ENCODE measurements at places on chromosomes 1 and 21.

GRCh38 chr1:50661626-50662025, 238.4 kb upstream of the DMRTA2 start:
- no peak for DNase-seq

DNA sequence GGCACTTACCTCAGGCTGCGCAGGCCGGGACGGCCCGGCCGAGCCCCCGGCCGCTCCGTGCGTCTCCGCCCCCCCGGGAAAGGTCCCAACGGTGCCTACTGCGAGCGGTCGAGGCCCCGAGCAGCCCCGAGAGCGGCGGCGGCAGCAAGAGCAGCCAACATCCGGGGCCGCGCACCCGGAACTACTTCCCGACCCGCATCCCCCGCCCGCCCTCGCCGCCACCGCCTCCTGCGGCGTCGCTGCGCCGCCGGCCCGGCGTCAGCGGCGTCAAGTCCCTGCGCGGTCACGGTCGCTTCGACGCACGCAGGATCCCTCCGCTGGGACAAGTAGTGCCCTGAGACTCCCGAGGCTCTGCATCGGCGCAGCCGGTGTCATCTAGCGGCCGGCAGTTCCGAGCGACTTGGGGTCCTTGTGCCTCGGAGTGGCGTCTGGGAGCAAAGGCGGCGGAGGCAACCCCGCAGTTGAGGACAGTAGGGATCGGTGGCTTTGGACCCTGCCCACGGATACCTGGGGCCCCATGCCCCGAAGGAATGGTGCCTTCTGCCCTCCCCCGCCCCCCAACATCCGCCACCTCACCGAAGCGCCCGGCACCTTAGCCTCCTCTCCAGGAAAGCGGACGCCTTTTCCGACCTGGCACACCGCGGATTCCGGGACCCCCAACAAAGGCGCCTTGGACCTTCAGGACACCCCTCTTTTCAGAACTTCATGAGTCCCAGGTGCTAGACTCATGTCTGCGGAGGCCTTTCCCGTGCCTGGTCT, at the start of gene FOXJ3:
TSS of gene FOXJ3 (minus strand) at position 186 of the 759 bp plus-strand sequence. CDS start 24,142 bp downstream, outside the sequence.
- peak; percentile 85 for DNase-seq

- DNase-seq, result no peak
These were observed 471.1 kb upstream of the VAMP3 start for GRCh38 chr1:7299994-7300393.

- DNase-seq, result no peak
These were observed 727.8 kb upstream of the ADAMTS5 start for GRCh38 chr21:27694667-27695066.

GRCh38 chr1:62493656-62494055, 56.8 kb downstream of the USP1 start:
- no peak for DNase-seq

DNA sequence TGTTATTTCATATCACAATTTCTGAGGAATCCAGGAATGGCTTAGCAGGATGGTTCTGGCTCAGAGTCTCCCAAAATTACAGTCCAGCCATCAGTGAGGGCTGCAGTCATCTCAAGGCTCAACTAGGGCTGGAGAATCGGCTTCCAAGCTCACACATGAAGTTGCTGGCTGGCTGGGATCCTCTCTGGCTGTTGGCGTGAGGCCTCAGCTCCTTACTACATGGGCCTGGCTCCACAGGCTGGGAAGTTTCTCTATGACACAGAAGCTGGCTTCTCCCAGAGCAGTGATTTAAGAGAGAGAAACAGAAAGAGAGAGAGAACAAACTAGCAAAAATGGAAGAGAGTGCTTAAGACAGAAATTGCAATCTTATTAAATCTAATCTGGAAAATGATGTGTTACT, 38.8 kb upstream of the RGS8 start:
- DNase-seq, result no peak

GRCh38 chr1:8382608-8383505, 64.9 kb downstream of the SLC45A1 start:
- DNase-seq, result no peak

- no peak for DNase-seq
These were observed 89.5 kb upstream of the ARTN start for GRCh38 chr1:43844114-43844513.

- no peak for DNase-seq
These were observed 44.3 kb upstream of the NBL1 start for GRCh38 chr1:19599810-19600209.

GRCh38 chr1:96466842-96467241, 254.7 kb upstream of the PTBP2 start:
- no peak for DNase-seq

DNA sequence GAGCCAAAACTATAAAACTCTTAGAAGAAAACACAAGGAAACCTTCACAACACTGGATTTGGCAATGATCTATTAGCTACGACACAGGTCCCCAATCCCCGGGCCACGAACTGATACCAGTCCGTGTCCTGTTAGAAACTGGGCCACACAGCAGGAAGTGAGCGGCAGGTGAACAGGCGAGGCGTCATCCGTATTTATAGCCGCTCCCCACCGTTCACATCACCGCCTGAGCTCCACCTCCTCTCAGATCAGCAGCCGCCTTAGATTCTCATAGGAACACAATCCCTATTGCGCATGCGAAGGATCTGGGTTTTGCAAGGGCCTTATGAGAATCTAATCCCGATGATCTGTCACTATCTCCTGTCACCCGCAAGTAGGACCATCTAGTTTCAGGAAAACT, 11.9 kb downstream of the TFB2M start:
- DNase-seq, result no peak

DNA sequence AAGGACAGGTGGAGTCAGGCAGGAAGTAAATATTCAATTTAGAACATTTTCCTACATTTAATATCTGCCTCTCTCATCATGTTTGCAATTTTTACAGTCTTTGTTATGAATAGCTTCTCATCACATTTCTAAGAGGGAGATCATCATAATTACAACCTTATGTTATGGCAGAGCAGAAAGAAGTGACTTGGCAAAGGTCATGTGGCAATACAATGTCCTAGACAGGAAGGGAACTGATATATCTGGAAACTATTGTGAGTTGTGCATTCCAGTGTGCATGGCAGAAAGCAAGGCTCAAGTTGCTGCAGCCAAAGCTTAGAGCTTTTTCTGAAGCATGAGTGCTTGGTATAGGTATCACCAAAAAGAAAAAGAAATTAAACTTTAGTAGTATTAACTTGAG, 43.8 kb upstream of the PRRX1 start:
- no peak for DNase-seq

DNA sequence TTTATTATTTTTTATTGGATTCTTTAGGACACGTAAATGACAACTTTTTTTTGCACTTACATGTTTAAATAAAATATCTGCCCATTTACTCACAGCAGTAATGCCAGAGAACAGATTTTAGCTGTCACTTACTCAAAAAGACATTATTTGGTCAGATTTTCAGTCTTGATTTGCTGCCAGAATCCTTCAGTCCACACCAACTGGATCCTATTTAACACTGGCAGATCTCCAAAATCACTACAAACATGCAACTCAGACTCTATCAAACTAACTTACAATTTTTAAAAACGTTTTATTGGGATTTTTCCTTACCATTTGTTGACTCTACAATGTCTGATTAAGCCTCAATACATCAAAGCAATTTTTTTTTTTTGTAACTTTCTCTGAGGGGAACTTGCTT, 11.1 kb downstream of the ATP6V1G3 start:
- DNase-seq, result no peak

GRCh38 chr1:232012773-232013386, 386.3 kb downstream of the DISC1 start:
- no peak for DNase-seq

GRCh38 chr1:182829285-182829932, 9.7 kb upstream of the DHX9 start:
- DNase-seq, result no peak

GRCh38 chr21:26112127-26112742, 58.3 kb downstream of the APP start:
- DNase-seq, result no peak

DNA sequence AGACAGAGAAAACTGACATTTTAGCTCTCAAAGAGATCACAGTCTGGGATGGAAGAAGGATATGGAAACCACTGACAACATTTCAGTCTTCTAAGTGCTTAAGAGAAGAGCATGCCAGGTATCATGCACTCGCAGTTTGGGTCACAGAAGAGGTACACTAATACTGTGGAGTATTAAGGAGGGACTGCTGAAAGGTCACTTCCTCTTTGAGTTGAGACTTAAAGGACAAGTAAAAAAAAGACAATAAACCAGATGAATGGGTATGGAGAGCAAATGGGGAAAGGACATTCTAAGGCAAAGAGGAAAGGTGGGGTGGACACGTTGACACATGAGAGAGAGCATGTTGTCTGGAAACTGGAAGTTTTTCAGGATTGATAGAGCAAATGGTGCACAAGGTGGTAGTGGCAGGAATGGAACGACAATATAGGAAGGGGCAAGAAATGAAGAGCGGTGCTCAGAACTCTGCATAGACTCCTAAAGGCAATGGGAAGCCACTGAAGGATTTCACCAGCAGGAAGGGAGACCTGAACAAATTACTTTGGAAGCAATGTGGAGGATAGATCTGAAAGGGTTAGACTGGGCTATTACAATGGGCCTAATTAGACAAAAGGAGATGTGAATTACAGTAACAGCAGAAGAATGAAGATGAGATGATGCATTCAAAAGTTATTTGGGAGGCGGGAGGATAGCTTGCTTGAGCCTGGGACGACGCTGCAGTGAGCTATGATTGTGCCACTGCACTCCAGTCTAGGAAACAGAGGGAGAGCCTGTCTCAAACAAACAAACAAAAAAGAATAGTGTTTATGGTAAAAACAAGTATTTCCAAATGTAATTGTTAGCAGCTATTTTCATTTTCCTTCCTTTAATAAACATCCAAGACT, 11.1 kb downstream of the DIPK1A start:
- DNase-seq, result no peak

DNA sequence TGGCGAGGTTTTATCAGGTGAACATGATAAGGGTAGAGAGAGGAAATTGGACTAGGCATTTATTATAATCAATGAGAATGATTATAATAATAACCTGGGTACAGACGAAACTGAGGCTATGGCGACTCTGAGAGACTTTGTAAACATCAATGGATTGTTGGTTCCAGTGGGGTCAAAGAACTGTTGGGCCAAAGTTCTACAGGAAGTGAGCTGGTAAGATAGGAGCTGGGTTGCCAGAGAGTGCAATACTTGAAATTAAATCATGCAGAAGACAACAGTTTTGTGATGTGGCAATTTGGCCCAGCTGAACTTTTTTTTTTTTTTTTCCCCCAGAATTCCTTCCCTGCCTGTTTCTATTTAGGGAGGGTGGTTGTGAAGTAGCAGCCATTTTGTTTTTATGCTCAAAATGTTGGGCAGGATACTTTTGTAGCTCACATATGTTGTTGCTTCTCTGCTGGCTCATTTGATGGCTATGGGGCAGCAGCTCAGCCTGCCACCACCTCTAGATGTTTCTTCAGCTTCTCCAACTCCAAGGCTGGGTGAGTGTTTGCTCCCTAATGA, 286.5 kb upstream of the B3GALT2 start:
- no peak for DNase-seq

- DNase-seq, result no peak
These were observed 33.4 kb downstream of the SUCO start for GRCh38 chr1:172566196-172566997.

- no peak for DNase-seq
These were observed 802 bp downstream of the CYP4X1 start for GRCh38 chr1:47024141-47024801.

- DNase-seq, result no peak
These were observed 94.4 kb downstream of the SLC45A1 start for GRCh38 chr1:8412183-8412831.

DNA sequence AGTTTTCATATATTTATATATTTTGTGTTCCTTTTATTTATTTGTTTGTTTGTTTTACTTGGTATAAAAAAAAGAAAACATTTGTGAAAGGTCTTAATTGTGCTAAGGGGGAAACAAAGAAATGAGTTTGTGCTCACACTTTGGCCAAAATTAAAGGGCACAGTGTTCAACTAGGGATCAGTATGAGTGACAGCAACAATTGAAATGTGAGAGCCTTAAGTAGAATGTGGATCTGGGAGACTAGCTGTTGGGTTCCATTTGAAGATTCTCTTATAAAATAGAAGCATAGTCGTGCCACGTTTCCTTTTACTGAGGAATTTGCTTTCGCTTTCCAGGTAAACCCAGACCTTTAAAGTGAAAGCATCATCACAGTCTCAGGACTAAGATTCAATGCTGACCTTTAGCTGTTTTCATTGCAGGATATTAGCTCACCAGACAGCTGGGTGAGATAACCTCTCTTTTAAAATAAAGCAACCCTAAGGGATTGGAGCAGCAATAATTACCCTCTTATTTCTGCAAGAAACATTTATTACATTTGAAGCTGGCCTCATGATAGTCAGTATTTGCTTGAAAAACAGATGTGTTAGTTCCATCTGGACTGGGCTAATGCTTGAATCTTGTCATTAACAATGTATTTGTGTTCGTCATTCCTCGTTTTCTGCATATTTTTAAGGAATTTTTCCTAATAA, 37.1 kb upstream of the CD55 start:
- no peak for DNase-seq

GRCh38 chr1:172185211-172185610, 235.3 kb upstream of the C1orf105 start:
- no peak for DNase-seq

GRCh38 chr1:93686504-93687250, 5.0 kb upstream of the BCAR3 start:
- no peak for DNase-seq

DNA sequence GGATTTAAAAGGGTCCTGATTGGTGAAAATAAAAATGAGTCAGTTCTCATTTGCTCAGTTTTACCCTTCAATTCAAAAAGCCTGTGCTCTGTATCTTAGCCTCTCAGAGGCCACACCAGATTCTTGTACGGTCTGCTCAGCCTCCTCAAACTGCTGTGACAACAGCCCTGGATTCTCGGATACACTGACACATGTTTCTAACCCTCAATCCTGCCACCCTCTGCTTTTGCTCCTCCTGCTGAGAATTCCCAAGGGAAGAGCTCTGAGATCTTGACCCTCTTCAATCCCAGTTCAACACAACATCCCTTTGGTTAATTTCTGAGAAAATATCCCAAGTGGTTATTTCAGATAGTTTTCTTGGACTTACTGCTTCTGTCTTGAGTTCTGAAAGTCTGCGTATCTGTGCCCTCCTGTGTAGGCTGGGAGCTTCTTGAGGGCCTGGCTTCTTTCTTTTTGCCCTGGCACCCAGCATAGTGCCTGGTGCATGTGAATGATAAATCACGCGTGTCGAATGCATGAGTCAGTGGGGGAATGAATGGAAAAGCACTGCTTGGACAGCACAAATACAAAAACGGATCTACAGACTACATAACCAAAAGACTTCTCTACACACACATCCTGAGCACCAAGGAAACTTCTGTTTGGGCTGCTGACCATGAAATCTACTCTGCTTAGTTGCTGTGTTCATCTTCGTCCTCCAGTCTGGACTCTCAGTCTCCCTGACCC, 24.5 kb downstream of the IRF2BP2 start:
- DNase-seq, result no peak

DNA sequence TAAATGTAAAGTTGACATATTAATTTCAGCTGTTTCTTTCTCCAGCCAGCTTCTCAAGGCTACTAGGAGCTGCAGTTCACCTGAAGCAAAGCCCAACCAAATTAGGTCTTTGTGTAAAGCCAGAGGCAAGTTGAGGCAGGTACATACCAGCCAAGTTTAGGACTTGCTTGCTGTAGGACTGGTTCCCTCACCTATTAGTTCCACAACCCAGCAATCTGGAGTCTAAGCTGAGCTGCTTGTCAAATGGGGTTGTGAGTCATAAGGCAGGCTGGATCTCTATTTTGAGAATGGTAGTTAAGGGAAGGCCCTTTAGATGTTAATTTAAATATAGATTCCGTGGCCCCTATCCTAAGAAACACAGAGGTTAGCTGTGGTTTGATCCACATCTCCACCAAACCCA, 7.6 kb upstream of the FLG2 start:
- no peak for DNase-seq

- DNase-seq, result no peak
These were observed 2.1 kb upstream of the LPGAT1 start for GRCh38 chr1:211832661-211833060.

- DNase-seq, result no peak
These were observed 183.7 kb downstream of the CLIC6 start for GRCh38 chr21:34852448-34852847.
